ENCODE measurements at places on chromosomes 4 and X.

- DNase-seq = no peak
These were observed 16.9 kb upstream of the TMPRSS11E start for GRCh38 chr4:68430337-68430736.

- DNase-seq = no peak
These were observed 11.3 kb downstream of the MID2 start for GRCh38 chrX:107836958-107837357.

DNA sequence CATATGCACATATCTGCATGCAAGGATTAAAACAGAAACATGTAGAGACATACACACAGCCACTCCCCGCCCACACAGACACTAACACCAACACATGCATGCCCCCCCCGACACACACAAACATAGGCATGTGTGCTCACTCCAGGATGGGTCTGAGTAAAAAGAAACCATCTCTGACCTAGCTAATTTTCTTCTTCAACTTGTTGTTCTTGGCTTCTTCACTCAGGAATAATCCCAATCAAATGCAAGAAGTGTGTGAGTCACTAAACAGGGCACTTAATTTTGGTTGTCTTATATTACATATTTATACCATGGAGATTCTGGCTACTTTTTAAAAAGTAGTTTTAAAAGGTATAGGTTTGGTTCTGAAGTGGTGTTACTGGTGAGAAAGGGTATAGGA is 28.3 kb downstream of the ENOX2 start:
- peak; percentile 5 for DNase-seq

DNA sequence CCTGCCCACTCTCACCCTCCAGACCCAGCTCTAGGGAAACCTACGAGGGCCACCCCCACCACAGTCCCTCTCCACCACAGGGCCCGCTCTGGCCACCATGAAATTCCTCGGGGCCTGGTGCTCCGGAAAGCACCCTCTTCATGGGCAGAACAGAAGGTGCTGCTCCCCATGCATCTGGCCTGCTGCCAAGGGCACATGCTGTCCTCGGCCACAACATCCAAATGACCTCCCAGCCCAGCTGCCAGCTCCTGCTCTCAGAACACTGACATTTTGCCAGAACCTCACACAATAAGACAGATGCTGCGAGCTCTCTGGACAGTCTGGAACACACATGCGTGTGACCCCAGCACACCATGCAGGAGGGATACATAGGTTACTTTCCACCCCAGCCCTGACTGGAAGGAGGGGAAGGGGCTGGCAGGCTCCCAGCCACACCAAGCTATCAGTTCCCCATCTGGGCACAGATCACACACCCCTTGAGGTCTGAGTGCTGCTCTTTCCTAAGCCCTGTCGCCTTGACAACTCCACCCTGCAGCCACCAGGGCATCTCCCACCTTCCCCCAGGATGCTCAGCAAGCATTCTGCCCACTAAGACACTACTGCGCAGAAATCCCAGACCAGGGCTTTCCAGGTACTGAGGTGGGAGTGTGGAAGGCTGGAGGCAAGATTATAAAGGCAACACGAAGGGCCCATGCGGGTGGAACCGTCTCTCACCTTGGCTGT is 5.8 kb downstream of the CCNQ start:
- no peak for DNase-seq

DNA sequence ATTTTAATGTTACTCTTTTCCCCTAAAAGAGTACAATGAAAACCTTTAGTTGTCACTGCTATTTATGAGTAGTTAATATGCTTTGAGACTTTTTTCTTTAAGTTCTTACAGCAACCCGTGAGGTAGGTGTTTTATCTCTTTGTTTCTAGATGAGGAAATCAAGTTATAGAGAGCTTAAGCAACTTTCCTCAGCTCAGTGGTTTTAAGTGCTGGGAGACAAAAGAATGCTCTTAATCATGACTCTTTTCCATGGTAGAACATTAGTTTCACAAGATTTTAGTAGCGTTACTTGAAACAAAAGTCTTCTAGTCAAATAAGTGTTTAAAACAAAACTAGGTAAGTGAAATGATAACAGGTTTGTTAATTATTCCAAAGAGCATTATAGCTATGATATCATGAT is 354.7 kb upstream of the PITX2 start:
- DNase-seq = no peak

DNA sequence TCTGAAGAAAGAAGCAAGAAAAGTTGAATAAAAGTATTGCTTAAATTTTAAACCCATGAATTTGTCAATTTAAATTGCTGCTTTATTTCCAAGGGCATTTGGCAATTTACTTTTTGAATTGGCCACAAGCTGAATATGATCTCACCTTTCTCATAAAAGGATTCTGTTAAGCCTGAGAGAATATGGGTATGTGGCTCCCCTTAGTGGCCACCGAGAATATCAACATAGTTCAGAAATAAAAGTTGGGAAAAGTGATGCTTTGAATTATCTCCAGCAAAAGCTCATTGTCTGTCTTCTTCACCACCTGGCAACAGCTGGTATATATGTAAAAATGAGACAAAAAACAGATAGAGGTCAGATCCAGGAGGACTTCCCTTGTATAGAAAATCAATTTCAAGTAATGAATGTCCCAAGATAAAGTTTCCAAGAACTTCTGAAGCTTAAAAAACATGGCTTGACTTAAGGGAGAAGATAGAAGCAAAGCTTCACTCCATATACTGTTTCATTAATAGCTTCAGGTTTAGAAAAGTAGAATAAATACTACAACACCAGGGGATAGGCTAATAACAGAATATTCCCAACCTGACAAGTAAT is 290.7 kb upstream of the FAM241A start:
- DNase-seq = peak; percentile 35

GRCh38 chr4:123312951-123313592 is 83.5 kb upstream of the SPRY1 start:
- DNase-seq = no peak

DNA sequence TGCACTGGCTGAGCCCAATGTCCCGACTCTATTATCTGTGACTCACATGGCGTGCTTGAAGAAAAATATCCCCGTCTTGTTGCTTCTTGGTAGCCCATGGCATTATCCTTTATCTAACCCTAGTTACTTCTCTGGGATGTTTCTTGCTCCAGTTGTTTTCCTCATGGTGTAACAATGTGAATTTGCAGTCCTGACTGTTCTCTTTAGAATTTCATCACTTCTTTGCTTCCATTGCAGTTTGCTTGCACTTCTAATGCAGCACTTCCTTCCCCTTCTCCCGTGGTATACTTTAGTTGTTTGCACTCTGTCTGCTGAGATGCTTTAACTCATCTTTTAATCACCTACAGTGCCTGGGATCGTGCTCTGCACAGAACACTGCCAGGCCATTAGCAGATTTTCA is 126.9 kb downstream of the MAML3 start:
- DNase-seq = no peak

- peak; percentile 80 for DNase-seq
These were observed 14.3 kb downstream of the SLC10A6 start for GRCh38 chr4:86834901-86835300.

DNA sequence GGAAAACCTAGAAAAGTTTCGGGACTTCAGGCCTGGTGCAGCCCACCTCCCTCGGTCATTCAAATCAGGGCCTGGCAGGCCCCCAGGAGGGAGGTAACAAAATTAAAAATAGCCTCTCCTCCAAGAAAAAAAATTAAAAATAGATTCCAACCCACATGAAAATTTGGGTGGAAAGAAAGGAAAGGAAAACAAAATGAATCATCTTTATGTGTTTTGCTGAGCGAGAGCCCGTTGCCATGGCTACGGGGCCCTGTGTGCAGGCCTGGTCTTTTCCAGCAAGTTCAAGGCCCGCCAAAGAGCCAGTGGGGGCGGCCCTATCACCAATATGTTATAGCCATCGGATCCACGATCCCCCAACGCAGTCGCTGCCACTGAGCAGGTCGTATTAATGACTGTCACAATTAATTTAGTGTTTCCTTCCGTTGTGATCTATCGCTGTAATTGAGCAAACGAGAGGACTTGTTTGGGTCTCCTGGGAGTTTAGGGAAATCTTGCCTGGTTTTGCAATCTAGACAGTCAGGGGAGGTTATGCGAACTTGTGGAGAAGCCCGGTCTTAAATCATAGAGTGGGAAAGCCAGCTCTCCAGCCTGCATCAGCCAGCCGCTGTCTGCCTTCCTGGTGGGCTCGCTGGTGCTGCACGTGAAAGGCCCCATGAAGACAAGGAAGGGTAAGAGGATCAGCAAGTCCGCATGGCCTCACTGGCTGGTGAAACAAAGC is 452.4 kb downstream of the BCOR start:
- DNase-seq = peak; percentile 54

GRCh38 chrX:46739736-46740135 is 19.2 kb downstream of the SLC9A7 start:
- DNase-seq = no peak

DNA sequence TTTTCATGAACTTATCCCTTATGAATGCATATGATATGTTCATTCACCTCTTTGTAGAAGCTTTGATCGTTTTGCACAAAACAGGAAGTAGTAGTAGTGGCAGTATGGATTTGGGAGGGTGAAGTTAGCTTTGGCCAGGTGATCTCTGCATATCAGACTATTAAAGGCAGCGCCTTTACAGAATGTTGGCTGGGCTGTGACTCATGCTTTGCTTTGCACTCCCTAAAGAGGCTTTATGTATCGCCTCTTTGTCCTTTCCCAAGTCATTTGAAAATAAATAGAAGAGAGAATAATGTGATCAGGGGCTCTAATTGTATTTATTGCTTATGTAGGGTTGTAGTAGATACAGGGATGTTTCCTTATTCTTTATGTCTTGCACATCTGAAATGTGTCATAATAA is 50.4 kb downstream of the SHROOM3 start:
- no peak for DNase-seq

GRCh38 chrX:1138476-1139184 is 73.8 kb downstream of the CRLF2 start:
- DNase-seq = no peak

DNA sequence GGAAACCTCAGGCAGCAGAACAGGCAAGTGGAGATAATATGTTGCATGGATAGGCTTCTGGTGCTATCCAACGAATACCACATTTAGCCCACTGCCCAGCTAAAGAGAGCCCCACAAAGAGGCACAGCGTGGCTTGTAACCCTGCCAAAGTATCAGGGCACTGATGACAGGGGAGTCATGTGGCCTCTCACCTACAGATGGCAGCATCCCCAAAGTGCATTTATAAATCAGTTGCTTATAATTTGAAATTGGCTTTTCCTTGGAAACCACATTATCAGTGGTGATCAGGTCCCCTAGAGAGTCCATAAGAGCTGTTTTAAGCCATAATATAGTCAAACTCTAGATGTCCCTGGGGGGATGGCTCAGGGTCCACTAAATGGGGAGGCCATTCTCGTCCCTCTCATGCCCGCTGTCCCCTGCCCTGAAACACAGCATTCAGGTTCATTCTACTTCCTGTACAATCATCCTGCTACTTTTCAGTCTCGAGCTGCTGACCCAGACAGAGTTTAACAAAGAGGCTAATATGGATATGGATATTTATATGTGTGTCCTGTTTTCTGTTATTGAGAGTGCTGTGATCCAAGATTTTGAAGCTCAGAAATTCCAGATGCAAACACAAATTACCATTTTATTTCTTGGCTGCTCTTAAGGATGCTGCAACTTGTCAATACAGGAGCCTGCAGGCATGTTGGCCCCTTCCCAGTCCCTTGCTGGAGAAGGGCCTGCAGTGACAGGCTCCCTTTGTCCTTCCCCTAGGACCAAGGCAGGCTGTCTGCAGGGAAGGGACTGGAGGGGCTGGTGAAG is 28.5 kb downstream of the SRPX start:
- DNase-seq = no peak

DNA sequence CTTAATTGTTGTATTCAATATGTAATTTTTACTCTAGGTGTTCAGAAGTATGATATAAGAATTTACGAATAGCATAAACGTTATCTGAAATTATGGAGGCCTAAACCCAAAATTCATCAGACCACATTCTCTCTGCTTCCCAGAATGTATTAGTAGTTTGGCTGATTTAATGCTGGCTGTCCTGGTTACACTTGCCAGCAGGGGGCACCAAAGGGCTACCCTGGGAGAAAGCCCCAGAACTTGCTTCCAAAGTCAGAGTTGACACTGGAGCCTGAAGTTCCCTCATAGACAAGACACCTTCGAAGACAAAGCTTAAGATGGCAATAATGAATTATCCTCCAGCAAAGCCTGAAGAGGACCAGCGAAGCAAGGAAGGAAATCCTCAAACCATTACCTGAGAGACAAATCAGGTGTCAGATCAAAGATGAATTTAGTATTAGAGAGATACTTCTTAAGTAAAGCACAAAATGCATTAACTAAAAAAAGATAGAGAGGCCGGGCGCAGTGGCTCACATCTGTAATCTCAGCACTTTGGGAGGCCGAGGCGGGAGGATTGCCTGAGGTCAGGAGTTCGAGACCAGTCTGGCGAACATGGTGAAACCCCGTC is 11.3 kb upstream of the ANOS1 start:
- DNase-seq = peak; percentile 41

GRCh38 chr4:108931926-108932325 is 169.1 kb upstream of the ETNPPL start:
- no peak for DNase-seq

DNA sequence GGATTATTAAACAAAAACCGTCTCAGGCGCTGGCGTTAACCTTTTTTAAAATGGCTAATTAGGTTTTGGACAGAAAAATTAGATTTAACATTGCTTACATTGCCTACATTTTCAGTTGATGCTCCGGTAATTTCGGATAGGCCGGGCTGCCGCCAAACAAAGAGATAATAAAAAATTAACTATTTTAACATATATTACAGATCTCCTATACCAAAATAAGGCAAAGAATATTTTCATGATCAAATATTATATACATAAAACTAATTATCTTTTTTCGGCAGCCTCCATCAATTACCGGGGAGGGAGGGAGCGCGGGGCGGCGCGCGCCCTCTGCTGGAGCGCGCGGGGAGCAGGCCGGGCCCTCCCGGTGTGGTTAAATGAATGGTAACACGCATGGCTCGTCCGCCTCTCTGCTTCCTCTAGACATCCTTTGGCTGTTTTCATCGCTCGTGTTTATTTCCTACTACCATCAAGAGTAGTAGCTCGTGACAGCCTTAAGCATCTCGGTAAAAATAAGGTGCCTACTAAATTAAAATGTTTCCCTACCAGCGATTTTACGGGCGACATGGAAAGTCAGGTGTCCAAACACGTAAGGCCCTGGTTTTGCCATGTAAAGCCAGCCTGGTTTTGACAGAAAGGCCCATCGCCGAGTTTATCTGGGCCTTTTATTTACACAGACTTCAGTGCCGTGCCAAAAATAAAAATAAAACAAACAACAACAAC is 52.4 kb upstream of the TMEM33 start:
- DNase-seq = peak; percentile 31

DNA sequence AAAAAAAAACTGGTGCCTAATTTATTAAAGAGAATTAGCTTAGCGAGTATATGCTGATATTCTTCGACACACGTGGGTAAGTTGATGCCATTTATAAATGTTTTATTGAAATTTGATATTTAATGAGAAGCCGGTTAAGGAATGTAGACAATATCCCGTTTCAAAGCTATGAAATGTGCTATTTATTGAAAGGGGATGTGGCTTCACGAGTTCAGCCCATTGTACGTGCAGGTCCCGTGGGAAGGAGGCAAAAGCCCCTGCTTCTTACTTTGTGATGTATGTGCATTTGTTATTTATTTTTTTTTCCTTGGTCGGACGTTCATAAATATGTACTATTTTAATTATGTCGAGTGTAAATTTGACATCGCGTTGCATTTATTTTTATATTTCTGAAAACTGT is 20.2 kb downstream of the SHOX start:
- no peak for DNase-seq

All from EL (cell line).